Muscle of arm (tissue), 14 donors: ENCODE measurements at places on chromosomes 3 and 15.
A peak's percentile ranks its signal among the peaks of the same experiment; 100 is the strongest.

- no peak for DNase-seq
Observed at GRCh38 chr3:17942856-17943255, 200.4 kb upstream of the TBC1D5 start.

DNA sequence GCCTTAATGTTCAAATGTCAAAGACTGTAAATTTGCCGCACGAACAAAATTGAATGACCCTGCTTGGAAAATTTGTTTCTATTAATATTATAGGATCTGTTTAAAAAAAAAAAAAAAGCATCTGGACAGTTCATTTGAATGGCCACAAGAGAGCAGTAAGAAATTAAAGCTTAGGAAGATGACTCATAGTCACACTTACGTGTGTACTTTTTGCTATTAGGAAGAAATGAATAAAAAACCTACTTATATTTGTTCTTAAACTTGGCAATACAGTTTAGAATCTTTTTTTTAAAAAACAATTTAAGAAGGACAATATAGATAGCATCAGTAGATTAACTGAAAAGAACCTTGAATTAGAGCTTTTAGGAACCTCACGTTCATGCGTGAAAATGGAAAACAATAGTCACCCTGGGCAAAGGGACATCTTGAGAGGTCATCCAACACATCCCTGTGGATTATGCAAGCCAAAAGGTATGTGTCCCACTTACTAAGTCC, 621.8 kb downstream of the MECOM start:
- peak; percentile 25 for DNase-seq

DNA sequence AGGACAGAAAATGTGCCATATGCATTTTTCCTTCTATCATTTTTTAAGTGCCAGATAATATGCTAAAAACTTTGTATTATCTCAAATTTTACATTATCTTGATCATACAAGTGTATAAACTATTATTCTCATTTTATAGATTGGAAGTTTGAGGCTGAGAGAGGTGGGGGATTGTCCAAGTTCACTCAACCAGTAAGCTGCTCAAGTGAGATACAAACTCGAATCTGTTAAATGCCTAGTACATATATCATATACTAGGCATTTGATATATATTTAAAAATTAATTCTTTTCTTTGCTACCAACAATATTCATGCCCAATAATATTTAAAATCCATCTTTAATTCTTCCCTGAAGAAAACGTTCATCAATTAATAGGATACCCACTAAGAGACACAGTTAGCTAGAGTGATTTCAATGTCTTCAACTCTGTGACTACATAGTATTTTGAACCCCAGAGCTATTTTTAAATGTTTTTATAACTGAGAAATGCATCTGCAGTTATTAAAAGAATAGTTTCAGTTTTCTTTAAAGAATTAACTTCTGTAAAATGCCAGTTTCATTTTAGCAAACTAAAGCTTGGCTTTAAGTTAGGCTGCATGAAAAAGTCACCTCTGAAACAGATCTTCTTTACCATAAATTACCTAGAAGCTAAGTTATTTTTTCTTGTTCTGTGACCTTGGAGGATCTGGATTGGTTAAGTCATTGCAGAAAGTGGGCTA, 40.4 kb downstream of the IQCB1 start:
- no peak for DNase-seq

- DNase-seq: no peak
Observed at GRCh38 chr15:91870876-91871537, 17.5 kb downstream of the SLCO3A1 start.

DNA sequence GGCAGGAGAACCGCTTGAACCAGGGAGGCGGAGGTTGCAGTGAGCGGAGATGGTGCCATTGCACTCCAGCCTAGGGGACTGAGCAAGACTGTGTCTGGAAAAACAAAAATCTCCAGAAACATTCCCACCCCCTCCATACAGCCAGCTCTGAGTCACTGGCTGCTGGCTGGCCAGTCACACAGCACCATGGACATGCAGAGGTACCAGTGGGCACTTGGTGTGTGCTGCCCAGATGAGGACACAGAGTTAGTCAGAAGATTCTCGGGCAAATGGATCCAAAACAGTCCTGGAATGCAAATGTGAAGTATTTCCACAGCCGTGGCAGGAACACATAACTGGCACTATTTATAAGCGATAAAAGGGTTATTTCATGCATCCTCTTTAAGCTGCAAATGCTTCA, 44.6 kb downstream of the BDH1 start:
- no peak for DNase-seq

- peak; percentile 54 for DNase-seq
Observed at GRCh38 chr3:29789686-29790085, 508.8 kb downstream of the RBMS3 start.

DNA sequence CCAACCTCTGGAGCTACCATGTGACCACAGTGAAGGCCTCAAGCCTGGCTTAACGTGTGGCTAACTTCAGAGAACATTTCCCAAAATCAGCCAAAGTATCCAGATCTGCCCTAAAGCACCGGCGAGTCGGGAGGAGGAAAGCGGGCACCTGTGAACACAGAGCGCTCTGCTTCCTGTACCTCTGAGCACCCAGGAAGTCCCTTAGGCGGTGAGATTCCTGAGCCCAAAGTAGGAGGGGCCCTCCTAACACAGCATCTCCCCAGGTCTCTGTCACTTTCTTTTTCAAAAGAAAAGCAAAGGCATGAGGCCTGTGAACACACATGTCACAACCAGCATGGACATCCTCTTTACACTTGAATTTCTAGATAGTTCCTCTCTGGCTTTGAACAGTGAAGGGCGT, 944 bp upstream of the EIF4E3 start:
- no peak for DNase-seq

GRCh38 chr15:60649845-60650548, 171.1 kb upstream of the ICE2 start:
- DNase-seq: no peak
